ENCODE measurements at places on chromosomes 13 and 19.
A peak's percentile ranks its signal among the peaks of the same experiment; 100 is the strongest.

- peak; percentile 66 for DNase-seq
Measured at GRCh38 chr19:14383661-14384555, 2.7 kb downstream of the ADGRE5 start.

GRCh38 chr13:20197361-20197834 lies 4.7 kb upstream of the GJB2 start:
- no peak for DNase-seq

- DNase-seq = no peak
Measured at GRCh38 chr13:21242236-21242635, 65.8 kb downstream of the MRPL57 start.

DNA sequence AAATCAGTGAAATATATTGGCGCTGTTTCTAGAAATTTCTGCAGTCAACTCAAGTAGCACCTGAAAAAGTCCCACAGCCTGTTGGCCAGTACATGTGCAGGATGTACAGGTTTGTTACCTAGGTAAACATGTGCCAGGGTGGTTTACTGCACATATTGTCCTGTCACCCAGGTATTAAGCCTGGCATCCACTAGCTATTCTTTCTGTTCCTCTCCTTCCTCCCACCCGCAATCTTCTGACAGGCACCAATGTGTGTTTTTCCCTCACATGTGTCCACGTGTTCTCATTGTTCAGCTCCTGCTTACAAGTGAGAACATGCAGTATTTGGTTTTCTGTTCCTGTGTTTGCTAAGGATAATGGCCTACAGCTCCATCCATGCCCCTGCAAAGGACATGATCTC lies 13.1 kb upstream of the SCEL start:
- DNase-seq = no peak

DNA sequence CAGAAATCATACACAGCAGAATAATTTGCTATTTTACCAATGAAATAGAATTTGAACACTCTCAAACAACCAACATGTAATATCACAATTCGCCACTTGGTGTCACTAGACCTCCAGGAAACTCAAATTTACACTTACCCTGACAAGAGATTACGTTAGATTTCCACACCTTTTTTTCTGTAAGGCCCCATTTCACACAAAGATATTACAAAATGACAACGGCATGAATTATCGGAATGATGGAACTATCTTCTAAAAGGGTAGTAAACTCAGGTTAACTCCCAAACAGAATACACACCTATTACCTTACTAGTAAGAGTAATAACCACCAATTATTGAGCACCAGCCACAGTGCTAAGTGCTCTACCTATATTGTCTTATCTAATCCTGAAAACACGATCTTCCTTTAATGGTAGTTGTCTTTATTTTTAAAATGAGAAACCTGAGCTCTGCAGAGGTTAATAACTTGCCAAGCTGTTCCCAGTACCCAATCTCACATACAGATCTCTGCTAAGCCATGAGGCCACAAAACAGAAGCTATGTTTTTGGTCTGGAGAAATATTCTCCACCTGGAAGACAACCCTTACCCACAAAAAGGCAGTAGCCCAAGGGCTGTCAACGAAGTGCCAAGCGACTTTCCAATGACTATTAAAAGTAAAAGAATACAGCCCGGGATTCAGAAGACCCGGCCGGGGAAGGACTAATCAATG lies 152.4 kb downstream of the DCLK1 start:
- no peak for DNase-seq

DNA sequence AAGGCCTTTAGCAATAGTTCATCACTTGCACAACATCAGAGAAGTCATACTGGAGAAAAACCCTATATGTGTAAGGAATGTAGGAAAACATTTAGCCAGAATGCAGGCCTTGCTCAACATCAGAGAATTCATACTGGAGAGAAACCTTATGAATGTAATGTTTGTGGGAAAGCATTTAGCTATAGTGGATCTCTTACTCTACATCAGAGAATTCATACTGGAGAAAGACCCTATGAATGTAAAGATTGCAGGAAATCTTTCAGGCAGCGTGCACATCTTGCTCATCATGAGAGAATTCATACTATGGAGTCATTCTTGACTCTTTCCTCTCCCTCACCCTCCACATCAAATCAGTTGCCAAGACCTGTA lies 19.8 kb downstream of the ZNF583 start:
- no peak for DNase-seq

DNA sequence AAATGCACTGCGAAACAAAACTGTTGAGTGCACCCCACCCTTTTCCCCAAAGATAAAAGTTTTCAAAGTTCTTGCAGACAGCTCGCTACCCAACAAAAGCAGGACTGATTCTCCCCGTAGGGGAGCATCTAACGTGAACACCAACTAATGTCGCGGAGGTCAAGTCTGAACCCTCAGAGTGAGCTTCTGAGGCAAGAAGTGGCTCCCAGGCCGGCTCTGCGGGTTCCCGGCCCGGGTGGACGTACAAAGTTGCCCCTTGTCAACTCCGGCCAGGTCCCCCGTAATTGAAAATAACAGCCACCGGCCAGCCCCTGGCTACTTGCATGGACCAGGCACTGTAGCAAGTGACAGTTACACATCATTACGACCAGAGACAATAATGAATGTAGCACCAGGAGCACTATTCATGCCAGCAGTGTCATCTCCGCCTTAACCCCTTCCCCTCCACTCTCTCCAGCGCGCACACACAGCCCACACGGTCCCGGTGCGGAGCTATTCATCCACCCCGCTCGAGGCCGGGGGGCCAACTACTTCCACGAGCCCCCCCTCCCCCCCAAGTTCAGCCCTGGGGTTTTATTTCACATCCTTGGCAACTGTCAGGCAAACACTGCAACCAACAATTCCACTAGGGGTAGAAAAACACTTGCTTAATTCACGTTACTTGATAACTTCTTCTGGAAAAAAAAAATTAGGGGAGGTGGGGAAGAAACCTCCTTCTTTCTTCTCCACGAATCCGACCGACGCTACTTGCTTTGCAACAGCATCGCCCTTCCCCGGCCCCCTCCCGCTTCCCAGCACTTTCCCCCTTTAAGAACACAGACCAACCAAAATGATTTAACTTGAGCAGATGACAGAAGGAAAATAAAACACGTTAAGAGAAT lies 1.2 kb downstream of the KLF12 start:
- peak; percentile 62 for DNase-seq

- DNase-seq = no peak
Measured at GRCh38 chr13:98539666-98540065, 37.2 kb downstream of the STK24 start.

GRCh38 chr13:105785436-105785835 lies 750.0 kb downstream of the EFNB2 start:
- no peak for DNase-seq

- no peak for DNase-seq
Measured at GRCh38 chr13:46475541-46475991, 77.4 kb upstream of the LRCH1 start.

- no peak for DNase-seq
Measured at GRCh38 chr13:50401049-50401505, 385.8 kb downstream of the KCNRG start.

- DNase-seq = no peak
Measured at GRCh38 chr13:33109801-33110200, 93.6 kb downstream of the KL start.

GRCh38 chr13:112486386-112487126 lies 101.4 kb downstream of the TUBGCP3 start:
- DNase-seq = no peak

DNA sequence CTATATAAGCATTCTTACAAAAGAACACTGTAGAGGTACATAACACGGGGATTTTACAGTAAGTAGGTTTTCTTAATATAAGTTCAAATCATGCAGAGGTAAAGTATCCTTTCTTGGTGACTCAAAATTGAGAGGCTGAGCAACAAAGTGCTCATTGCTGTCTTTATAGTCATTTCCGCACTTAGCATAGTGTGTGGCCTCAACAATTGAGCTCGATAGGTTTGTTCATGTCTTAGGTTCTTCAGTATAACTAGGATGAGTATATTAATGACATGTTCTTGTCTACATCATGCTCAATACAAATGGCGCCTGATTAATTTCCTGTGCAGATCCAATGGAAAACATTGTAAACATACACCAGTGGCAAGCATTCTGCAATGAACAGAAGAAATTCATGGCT lies 1.4 kb downstream of the WDFY2 start:
- no peak for DNase-seq

DNA sequence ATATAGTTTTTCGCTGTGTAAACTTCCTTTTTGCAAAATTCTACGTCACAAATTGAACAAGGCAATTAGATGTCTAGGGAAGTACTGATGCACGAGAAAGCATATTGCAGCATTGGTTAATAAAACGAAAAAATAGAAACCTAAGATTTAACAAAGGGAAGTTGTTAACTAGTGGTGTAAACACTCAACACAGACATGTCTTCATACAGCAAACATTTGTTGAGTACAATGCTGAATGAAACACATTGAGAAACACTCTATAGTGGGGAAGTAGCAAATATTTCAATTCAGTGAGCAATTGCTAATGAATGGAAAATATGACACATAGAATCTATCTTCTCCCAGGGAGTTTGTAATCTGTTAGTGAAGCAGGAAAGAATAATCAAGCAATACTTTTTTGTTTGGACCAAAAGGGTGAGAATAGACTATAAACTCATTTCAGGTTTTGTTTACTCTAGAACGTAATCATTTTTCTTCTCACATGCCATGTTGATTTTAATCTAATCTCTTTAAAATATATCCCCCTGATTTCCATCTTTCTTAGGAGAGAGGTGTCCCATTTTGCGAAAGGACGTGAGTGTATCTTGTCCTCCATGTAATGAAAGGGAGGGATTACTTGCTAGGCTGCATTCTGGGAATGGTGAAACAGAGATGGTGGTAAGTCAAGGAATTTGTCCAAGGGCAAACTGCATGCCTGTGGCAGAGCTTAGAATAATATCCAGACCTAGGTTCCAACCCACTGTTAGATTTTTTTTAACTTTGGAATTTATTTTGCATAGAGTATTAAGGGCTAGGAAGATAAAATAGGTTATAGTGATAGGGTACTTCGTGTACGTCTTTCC lies 1.7 kb upstream of the ANKRD10 start:
- no peak for DNase-seq

GRCh38 chr13:21018220-21018619 lies 43.2 kb downstream of the LATS2 start:
- DNase-seq = no peak

DNA sequence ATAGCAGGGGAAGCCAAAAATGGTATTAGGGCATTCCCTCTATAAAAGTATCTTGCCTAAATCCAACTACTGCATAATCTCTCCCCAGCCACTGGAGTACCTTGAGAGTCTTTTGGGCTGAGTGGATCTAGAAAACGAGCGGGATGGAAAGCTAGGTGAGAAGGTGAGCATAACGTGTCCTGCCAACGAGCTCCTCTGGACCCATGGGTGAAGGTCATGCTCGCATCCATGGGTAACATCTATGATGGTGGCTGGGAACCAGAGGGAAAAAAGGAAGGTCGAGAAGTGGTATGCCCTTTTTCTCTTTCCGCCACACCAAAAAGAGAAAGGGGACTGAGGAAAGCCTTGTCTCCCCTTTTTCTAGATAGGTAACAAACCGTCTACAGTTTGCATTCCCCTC lies 63.0 kb downstream of the ZNF208 start:
- no peak for DNase-seq

GRCh38 chr13:112032186-112032993 lies 34.6 kb upstream of the SOX1 start:
- DNase-seq = no peak

DNA sequence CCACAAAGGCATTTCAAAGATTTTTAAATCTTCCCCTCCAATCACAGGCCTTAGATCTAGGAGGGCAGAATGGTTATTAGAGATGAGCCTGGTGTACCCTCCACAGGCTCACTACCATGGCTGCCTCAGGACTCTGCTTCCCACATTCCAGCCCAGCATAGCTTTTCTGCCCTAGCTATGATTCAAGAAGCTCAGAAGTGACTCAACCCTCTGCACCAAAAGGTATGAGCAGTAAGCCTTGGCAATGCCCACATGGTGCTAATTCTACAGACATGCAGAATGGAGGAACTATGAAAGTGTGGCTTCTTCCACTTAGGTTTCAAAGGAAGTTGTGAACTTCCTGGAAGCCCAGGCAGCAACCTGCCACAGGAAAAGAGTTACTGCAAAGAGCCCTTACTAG lies 786.2 kb downstream of the SLITRK6 start:
- no peak for DNase-seq

DNA sequence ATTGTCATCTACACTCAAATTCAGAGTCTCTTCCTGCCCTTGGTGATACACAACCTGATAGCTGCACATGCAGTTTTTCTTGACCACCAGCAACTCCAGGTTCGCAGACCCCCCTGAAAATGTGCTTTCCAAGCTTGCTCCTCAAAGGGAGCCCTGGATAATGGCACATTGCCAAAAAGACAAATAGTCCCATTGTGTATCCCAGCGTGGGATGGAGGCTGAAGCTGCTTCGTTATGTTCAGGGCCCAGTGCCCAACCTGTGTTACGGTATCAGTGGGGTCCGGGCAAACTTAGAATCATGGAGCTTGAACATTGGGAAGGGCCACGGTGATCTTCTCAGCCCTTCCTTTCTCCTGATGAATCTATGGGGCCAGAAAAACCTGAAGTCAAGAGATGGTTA lies 173.0 kb downstream of the TEX29 start:
- DNase-seq = no peak

DNA sequence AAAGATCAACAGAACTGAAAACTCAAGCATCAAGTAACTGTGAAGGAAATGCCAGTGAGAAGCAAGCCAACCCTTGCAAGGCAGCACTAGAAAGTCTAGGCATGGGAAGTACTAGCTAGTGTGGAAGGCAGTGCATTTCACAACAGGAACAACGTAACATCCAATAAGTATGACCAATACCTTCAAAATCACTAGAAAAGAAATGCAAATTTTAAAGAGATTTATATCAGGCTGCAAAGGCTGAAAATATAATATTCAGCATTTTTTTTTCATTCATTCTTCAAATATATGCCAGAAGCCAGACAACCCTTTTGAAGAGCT lies 121.9 kb downstream of the DLEU7 start:
- DNase-seq = no peak

DNA sequence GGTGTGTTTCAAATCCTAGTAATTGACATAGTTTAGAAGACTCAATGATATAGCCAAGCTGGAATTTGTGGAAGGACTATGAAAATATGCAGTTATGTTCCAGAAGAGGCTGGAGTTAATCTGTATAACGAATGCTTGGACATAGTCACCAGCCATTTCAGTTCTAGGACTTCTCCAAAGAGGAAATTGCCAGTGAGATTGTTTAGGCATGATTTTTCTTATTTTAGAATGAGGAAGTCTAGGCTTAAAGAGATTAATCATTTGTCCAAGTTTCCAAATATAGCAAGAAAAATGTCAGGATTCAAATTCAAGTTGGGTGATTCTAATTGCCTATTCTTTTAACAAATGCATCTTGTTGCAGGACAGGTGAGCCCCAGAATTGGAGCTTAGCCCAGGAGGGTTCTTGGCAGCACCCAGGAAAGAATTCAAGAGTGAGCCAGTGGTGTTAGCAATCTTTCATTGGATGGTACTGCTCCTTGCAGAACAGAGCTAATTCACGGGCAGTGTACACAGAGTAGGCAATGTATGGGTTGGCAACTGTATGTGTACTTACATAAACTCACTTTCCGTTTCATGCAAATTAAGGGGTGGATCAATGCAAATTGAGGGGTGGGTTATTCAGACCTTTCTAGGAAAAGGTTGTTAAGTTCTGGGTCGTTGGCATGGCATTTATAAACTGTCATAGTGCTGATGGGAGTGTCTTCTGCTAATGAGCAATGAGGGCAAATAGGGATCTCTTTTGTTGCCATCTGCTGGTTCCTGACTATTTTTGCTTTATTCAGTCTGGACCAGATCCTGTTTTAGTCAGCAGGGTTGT lies 763.1 kb upstream of the SLITRK1 start:
- DNase-seq = no peak

Measured in activated naive CD4-positive, alpha-beta T cell treated with Interleukin-2 at 50 U/mL for 16 hours (primary cell).